HEK293T (cell line): ENCODE measurements at places on chromosomes 2 and 18.

DNA sequence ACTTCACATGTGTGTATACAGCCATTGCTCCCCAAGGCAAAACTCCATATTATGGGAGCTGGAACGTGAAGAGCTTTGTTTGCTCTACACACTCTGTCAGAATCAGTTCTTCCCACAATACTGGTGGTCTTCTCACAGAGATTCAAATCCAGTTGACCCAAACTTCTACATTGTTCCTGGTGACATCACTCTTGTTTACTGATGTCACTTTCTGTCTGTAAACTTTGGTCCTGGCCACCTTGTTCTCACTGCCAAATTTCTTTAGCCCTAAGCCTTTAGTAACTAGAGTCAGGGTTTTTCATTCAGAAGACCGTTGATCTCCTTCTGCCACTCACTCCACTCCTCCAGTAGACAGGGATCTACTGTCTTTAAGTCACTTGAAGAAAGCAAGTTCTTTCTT, 386.0 kb upstream of the ZEB2 start:
- no peak for DNase-seq

DNA sequence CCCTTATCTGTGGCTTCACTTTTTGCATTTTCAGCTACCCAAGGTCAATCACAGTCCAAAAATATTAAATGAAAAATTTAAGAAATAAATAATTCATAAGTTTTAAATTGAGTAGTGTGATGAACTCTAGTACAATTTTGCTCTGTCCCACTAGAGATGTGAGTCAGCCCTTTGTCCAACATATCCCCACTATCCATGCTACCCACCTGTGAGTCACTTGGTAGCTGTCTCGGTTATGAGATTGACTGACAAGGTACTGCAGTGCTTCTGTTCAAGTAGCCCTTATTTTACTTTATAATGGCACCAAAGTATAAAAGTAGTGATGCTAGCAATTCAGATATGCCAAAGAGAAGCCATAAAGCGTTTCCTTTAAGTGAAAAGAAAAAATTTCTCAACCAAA, 28.8 kb downstream of the ADCY3 start:
- no peak for DNase-seq

- DNase-seq = no peak
Measured at GRCh38 chr2:72901426-72901825, 14.2 kb downstream of the SPR start.

DNA sequence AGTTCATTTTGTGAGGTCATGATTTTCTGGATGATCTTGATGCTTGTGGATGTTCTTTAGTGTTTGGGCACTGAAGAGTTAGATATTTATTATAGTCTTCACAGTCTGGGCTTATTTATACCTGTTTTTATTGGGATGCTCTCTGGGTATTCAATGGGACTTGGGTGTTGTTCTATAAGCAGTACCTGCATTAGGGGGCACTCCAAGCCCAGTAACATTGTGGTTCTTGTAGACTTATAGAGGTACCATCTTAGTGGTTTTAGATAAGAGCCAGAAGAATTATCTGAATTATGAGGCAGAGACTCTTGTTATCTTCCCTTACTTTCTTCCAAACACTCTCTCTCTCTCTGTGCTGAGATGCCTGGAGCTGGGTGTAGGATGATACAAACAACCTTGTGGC, 470.0 kb downstream of the PIK3C3 start:
- DNase-seq = no peak

- DNase-seq = no peak
Measured at GRCh38 chr2:150520887-150521664, 33.6 kb upstream of the RND3 start.

GRCh38 chr2:16026816-16027501, 86.6 kb downstream of the MYCN start:
- DNase-seq = no peak

DNA sequence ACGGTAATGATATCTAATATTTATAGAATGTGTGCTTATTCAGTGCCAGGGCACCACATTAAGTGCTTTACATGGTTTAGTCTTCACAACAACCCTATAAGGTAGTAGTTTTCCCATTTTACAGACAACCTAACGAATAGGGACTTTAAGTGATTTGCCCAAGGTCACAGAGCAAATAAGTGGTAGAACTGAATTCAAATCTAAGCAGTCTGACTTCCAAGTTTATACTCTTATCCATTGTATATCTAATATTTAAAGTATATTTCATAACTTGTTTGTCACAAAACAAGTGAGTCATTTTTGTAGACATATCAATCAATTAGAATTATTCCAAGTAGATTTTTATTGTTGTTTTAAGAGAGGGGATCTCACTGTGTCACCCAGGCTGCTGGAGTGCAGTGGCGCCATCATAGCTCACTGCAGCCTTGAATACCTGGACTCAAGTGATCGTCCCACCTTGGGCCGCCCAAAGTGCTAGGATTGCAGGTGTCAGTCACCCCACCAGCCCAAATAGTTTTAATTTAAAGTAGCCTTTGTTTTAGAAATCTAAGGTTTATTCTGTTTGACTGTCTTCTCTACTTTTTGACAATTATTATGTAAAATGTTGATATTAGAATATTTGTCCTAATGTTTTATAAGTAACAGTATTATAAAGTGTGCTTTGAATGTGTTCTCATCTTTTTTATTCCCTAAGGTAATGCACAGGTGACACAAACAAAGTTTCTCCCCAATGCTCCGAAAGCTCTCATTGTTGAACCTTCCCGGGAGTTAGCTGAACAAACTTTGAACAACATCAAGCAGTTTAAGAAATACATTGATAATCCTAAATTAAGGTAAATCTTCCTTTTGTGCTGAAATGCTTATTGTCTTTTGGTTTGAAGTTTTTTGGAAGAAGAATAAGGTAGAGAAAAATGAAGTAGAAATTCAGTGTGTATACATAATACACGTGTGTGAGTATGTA, 15.1 kb downstream of the DDX1 start:
- DNase-seq = no peak

GRCh38 chr2:54471221-54471711, 15.1 kb downstream of the SPTBN1 start:
- peak; percentile 42 for DNase-seq
